ENCODE measurements at places on chromosomes 4 and X.

- no peak for DNase-seq
Observed at GRCh38 chrX:98939456-98939855, 1470.6 kb downstream of the PCDH19 start.

- no peak for DNase-seq
Observed at GRCh38 chrX:154735695-154736393, 15.0 kb downstream of the GAB3 start.

- DNase-seq = no peak
Observed at GRCh38 chr4:26105815-26106699, 192.0 kb downstream of the SMIM20 start.

DNA sequence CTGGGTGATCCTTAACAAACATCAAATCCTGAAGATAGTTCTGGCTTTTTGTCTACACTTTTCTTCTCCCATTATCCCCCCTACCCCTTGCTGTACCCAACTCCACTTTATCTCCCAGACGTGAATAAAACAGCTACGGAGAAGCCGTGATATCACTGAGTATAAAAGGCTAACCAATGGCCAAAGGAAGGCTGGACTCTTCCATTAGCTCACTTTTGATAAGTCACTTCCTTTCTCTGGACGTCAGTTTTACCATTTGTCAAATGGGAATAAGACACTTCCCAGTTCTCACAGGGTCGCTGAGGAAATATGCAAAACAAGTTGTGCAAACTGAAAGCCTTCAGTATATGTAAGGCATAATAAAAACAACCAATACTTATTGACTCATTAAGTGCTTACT lies 38.6 kb upstream of the EDA2R start:
- DNase-seq = no peak

DNA sequence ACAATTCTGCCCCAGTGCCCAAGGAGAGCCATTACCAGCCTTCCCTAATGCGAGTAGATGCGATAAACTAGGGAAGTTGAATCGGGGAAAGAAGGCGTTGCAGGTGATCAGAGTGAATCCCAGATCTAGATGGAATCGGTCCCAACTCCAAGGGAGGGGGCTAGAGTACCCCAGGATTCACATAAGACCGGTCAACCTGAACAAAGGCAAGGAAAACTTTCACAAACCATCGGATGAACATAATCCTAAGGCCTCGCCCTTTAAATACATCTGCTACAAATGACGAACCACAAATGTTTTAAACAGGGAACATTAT lies 11.2 kb upstream of the ZCCHC13 start:
- DNase-seq = no peak

- DNase-seq = no peak
Observed at GRCh38 chrX:131544218-131544617, 344 bp downstream of the OR13H1 start.

DNA sequence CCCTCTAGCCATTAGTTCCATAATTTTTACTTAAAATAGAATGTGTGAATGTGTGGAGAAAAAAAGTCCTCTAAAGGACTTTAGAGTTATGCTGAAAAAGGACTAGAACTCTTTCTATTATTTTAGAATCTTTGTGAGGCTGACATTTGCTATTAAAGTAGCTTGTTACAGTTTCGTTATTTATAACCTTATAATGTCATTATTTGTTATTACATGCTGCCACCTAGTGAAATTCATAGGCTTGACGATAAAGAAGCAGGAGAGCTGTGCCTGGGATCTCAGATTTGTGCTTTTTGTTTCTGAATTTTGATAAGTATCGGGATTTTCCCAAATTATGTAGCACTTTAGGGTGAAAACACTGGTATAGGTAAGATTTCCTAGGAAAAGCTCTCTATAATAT lies 38.5 kb upstream of the TAPT1 start:
- no peak for DNase-seq

DNA sequence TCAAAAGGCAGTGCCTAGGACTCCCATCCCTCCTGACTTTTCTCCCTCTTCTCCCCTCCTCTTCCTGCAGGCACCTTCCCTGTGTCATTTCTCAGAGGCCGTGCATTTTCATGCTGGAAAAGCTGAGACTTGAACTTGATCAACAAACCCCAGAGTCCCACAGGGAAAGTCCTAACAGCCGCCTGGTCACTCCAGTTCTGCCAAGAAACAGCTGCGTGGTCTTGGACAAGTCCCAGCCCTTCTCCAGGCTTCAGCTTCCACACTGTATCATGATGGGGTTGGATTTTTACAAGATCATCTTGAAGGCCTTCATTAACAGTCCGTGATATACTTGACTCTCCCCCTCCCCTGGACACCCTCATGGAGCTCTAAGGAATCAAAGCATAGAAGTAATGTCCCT lies 366.0 kb downstream of the BCOR start:
- DNase-seq = no peak

GRCh38 chrX:55206162-55206941 lies 13.8 kb upstream of the PAGE5 start:
- DNase-seq = no peak

- no peak for DNase-seq
Observed at GRCh38 chr4:185589067-185589836, 53.9 kb upstream of the PDLIM3 start.

- DNase-seq = no peak
Observed at GRCh38 chr4:85543832-85544231, 68.9 kb downstream of the ARHGAP24 start.

GRCh38 chrX:7220121-7220520 lies 72.2 kb upstream of the PUDP start:
- DNase-seq = no peak

GRCh38 chr4:1693131-1693896 lies 9.2 kb upstream of the FAM53A start:
- peak; percentile 16 for DNase-seq

DNA sequence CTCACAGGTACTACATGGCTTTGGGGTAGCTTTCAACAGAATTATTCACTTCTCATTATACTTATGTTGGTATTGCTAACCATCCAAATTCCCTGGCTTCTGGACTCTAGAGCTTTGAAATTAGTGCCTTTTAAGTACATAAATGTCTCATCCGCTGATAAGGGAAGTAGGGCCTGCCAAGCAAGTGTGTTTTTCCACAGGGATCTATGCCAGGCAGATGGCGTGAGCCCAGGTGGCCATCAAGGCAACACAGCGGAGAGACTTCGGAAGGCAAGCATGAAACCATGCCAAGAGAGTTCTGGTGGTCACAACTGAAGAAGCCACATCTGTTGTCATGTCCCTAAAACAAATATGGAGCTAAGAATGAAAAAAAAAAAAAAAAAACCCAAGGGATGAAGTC lies 503.1 kb upstream of the LCORL start:
- DNase-seq = no peak

DNA sequence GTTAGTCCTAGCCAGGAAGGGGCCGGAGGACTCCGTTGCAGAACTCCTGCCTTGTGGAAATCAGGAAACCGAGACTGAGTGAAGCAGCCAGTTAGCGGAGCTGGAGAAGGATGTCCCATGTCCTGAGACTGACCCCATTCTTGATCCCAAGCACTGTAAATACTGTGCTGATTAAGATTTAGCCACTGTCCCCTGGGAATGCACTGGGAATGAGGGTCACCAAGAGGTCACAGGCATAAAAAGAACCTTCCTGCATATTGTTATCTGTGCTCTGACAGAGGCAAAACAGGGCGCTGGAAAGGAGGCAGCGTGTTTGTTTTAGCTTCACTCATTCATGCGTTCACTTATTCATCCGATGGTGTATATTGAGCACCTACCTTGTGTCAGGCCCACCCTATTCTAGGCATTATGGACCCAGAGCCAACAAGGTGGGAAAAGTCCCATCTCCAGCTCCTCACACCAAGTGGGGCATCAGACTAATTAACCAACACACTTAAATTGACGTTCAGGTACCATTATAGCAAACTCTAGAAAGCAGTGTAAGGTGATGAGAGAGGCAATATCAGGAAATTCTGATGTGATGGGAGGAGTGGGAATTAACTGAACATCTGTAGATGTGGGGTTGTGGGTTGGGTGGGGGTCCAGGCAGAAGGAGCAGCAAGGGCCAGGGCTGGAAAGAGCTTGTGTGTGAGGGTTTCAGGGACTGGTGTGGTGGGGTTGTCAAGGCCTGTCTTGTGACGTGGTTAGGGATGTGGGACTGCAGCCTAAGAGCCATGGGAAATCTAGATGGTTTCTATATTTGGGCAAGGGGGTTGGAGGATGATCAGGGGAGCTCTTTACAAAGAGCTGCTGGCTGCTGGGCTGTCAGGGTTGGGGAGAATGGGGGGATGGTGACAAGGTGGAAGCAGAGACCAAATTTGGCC lies 10.6 kb upstream of the SLC2A9 start:
- DNase-seq = no peak

- DNase-seq = no peak
Observed at GRCh38 chrX:13130816-13131215, 86.4 kb upstream of the FAM9C start.

DNA sequence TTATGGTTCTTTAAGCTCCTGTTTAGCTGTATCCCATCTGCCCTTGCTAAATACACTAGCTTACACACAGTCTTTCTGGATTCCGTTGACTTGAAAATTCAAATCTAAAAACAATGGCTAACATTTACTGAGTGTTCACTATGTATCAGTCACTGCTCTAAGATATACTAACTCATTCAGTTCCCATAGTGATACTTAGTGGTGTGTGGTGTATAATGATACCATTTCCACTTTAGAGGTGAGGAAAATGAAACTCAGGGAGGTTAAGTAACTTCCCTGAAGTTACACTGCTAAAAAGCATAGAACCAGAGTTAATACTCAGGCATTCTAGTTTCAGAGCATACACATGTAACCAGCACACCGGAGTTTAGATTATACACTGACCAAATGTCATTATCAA lies 762.0 kb downstream of the GRID2 start:
- DNase-seq = no peak

DNA sequence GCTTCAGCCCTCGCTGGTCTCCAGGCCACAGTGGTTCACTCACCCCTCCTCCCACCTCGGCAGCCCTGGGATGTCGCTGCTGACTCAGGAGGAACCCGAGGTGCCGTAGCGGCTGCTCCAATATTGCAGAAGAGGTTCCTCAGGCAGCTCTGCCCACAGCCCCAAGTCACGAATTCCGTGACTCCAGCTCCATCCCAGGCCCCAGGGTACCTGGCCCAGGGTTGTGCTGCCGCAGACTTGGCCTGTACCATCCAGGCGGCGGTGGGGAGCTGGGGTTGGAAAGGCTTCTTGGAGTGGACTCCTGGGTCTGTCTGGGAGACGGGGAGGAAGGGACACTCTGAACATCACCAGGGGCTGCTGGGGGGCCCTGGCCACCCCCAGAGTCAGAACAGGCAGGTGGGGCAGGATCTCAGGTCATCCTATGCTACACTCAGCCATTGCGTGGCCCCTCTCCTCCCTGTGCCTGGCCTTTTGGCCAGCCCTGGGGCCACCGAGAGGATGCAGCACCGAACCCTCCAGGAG lies 728 bp upstream of the HGFAC start:
- no peak for DNase-seq

- DNase-seq = no peak
Observed at GRCh38 chr4:52317361-52317879, 266.3 kb downstream of the SPATA18 start.

GRCh38 chr4:143399113-143399949 lies 62.7 kb downstream of the GAB1 start:
- DNase-seq = no peak

GRCh38 chrX:2717312-2717711 lies 26.2 kb downstream of the CD99 start:
- no peak for DNase-seq

- DNase-seq = no peak
Observed at GRCh38 chr4:113531572-113531971, 230.0 kb downstream of the CAMK2D start.

GRCh38 chr4:169952236-169953002 lies 73.8 kb downstream of the MFAP3L start:
- DNase-seq = no peak

DNA sequence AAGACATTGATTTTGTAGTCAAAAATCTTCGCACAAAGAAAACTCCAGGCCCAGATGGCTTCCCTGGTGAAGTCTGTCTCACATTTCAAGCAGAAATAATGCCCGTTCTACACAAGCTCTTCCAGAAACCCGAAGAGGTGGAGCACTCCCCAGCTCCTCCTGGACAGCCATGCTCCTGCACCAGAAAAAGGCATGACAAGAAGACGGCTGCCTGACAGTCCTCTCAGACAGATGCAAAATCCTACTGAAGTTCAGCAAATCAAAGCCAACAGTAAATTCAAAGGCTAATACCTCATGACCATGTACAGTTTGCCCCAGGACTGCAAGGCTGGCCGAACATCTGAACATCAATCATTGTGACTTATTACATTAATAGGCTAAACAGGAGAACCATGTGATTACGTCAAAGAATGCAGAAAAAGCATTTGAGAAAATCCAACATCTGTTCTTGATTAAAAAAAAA lies 30.8 kb upstream of the MXD4 start:
- no peak for DNase-seq

- no peak for DNase-seq
Observed at GRCh38 chrX:45022150-45022549, 149.2 kb downstream of the KDM6A start.

GRCh38 chr4:67558493-67558892 lies at the start of gene STAP1:
TSS of gene STAP1 (plus strand) at chr4:67558727. CDS start at chr4:67558810, 83 bp downstream.
- no peak for DNase-seq

GRCh38 chrX:45852884-45853283 lies 652.2 kb upstream of the DIPK2B start:
- DNase-seq = no peak

DNA sequence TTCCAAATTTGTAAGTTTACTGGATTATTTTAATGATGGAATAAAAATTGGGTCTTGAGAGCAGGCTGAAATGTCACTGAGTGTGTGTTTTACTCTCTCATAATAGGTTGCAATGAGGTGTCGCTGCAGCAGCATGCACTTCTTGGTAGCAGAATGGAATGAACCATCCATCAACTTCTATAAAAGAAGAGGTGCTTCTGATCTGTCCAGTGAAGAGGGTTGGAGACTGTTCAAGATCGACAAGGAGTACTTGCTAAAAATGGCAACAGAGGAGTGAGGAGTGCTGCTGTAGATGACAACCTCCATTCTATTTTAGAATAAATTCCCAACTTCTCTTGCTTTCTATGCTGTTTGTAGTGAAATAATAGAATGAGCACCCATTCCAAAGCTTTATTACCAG lies 2.6 kb downstream of the SAT1 start:
- no peak for DNase-seq

GRCh38 chr4:136741468-136741867 lies 790.8 kb downstream of the PCDH18 start:
- no peak for DNase-seq

DNA sequence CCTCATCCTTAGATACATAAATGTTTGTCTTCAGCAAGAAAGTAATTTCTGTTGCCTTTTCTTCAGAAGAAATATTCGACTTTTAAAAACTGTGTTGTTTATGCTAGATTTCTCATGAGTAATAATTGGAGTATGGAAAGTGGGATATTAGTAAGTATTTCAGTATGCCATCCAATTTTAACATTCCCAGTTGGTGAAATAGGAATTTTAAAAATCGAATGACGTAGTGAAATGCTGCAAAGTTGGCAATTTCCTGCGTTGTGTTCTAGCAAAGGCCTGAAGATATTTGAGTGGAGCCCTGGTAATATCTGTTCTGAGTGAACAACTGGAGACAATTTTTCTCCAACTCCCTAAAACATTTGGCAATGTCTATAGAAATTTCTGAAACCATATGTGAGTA lies 190.1 kb downstream of the ZNF330 start:
- DNase-seq = no peak

Data from activated naive CD4-positive, alpha-beta T cell (primary cell).